Smooth muscle cell of the brain vasculature (primary cell): ENCODE measurements at places on chromosomes 7 and 10.

- DNase-seq, result no peak
These were observed 15.1 kb upstream of the SH3PXD2A start for GRCh38 chr10:103870516-103870915.

- DNase-seq, result no peak
These were observed 23.1 kb downstream of the HTRA1 start for GRCh38 chr10:122484276-122485060.

DNA sequence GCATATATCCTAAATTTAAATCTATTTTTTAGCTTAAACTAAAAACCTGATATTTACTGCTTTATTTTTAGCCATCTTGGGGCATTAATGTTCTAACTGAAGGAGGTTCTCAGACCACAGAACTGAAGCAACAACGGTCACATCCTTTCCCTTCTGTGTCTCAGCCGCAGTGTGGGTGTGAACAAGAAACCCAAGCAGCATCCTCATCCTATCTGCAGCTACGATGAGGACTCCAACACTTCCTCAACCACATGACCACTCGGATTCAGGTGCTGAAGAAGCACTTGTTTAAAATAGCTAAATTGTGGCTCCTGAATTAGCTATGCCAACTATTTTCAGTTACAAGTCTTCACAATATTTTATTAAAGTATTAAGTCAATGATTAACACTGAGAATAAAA is 5.3 kb downstream of the ESYT2 start:
- no peak for DNase-seq

DNA sequence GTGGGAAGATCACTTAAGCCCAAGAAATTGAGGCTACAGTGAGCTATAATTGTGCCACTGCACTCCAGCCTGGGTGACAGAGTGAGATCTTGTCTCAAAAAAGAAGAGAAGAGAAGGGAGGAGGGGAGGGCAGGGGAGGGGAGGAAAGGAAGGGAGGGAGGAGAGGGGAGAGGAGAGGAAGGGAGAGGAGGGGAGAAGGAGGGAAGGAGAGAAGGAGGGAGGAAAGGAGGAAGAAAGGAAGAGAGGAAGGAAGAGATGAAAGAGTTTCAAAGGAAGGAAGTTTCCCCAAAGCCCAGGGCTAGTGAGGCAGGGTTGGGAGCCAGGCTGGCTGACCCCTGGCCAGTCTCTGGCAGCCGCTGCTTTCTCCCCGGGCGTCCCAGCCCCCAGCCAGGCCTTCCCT is 32.6 kb downstream of the EPHB4 start:
- DNase-seq, result no peak

- DNase-seq, result no peak
These were observed 268.8 kb upstream of the LRGUK start for GRCh38 chr7:133858311-133858710.

DNA sequence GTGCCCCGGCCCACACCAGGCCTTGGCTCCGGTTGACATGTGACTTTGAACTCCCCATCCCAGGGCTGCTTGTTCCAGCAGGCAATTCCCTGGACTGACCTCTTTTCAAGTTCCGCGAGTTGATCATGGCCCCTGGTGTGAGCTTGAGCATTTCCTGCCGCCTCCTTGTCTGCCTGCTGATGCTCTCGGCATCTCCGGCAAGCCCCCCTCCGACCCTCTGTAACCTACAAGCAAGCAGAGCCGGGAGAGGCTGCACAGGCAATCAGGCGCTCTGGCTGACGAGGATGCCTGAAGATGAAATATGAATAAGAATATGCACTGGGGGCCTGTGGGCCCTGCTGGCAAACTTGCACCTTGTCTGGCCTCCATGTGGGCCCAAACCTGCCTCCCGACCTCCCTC is 304.9 kb upstream of the MKI67 start:
- DNase-seq, result no peak

- no peak for DNase-seq
These were observed 216.0 kb downstream of the WDR37 start for GRCh38 chr10:1272079-1272776.

DNA sequence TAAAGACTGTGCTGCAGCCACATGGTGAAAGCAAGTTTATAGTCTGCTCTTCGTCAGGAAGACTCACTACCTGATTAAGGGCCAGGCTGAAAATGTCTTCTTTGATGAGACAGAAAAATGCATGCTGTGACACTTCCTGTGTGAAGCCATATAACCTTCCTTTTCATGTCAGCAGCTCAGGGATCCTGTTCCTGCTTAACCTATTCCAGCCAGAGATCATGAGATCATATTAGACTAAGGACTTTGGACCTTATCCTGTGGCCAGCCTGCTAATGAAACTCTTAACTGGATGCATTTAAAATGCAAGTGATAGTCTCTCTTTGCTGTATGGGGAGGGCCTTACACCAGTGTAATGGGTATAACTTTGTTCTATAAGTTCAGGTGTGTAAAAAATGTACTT is 165.2 kb downstream of the PTEN start:
- DNase-seq, result no peak

GRCh38 chr10:89019569-89020327 is 29.1 kb downstream of the FAS start:
- DNase-seq, result no peak

DNA sequence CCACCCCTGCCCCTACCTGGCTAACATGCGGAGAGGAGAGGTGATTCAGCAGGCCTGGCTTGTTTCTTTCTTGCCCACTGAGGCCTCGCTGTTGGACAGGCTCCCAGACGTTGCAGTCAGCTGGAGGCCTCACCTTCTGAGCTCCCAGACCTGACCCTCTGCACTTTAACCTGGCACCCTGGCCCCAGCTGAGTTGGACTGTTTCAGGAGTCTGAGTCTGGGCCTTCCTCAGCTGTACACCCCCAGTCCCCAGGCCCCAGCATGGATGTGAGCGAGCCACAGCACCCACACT is 35.0 kb downstream of the UNC5B start:
- DNase-seq, result no peak

DNA sequence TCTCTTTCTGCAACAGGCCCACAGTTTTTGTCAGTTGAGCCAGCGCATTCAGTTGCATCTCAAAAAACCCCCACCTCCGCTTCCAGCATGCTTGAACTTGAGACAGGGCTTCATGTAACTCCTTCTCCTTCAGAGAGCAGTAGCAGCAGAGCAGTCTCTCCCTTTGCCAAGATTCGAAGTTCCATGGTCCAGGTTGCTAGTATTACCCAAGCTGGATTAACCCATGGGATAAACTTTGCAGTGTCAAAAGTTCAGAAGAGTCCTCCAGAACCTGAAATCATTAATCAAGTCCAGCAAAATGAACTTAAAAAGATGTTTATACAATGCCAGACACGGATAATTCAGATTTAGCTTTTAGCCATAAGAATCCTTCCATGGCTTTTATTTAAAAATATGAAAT is 45.2 kb downstream of the MCMBP start:
- no peak for DNase-seq

DNA sequence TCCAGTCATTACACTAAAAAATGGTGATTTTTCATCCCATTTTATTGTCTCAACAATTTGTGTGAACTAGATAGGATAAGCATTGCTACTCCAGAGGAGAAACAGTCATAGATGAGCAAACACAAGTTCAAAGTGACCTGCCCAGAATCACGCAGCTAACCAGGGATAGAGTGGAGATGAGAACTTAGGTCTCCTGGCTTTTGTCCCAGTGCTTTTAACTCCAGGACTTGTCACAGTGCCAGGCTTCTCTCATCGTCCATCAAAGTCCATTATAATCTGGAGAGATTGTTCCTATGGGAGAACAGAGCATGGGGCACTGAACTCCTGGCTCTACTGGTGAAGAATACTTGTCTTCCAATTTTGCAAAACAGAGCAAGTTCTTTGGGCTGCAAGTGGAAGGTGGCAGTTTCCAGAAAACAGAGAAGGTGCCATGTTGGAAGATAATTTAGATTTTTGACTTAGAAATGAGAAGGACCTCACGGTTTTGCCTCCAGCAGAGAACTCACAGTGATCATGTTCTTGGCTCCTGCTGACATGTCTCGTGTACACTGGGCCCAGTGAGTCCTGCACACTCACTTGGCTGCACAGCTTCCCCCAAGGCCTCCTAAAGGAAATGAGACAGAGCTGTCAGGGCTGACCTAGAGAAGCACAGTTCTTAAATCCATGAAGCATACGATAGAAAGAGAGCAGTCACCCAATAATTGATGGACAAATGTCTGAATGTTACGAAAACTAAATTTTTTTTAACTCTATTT is 322.9 kb upstream of the NRP1 start:
- peak; percentile 26 for DNase-seq

GRCh38 chr10:130748409-130749057 is 563.0 kb downstream of the TCERG1L start:
- DNase-seq, result no peak

GRCh38 chr10:124674768-124675222 is 69.4 kb downstream of the FAM53B start:
- no peak for DNase-seq

GRCh38 chr7:23075571-23075970 is 30.0 kb upstream of the KLHL7 start:
- DNase-seq, result no peak

DNA sequence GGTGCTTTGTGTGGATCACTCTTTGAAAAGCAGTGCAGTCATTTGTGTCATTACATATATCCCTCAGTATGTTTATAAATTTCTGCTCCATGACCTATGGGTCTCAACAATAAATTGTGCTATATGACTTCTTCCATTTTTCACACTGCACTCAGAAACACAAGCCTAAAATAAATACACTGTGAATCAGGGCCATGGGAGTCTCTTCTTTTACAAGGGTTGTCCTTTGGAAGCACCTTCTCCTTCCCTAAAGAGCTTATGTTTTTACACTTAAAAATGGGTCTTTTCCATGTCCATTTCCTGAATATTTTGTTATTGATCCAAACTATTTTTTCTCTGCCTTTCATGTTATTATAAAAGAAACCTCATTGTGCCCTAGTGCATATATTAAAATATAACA is 108.3 kb upstream of the MEOX2 start:
- DNase-seq, result no peak
